GM12878 (cell line): ENCODE measurements at places on chromosomes 7 and 10. TPM values are rescaled to one million over a fixed set of nuclear protein-coding genes. Genes with fewer than 3 reads are reported as not detected.

Gene PCLO
- total RNA-seq: 0.03 TPM in 1 of 2 replicates, not detected in the other

Gene LRRC17
- 0.19 TPM in 1 of 2 replicates, not detected in the other for total RNA-seq

Gene CCL26
- not detected in 2 replicates for total RNA-seq

Gene FAM25C
- not detected in 2 replicates for total RNA-seq

Gene CPEB3
- total RNA-seq: 1.7 and 2.3 TPM in 2 replicates

Gene CDNF
- total RNA-seq: 0.43 and 1.0 TPM in 2 replicates

Gene CPA2
- 1.4 and 1.9 TPM in 2 replicates for total RNA-seq

Gene INSIG1
- total RNA-seq: 119 and 131 TPM in 2 replicates

Gene HNRNPF
- 372 and 373 TPM in 2 replicates for total RNA-seq

Gene LLCFC1
- total RNA-seq: not detected in 2 replicates

Gene HOXA5
- total RNA-seq: 0.13 TPM in 1 of 2 replicates, not detected in the other

Gene SMARCD3
- 0.51 and 1.4 TPM in 2 replicates for total RNA-seq

Gene ODAD2
- total RNA-seq: not detected in 2 replicates

Gene ZNF727
- not detected in 2 replicates for total RNA-seq

Gene PDE1C
- total RNA-seq: 2.0 and 2.3 TPM in 2 replicates

Gene AGR3
- total RNA-seq: not detected in 2 replicates

Gene MLXIPL
- 0.21 and 0.69 TPM in 2 replicates for total RNA-seq

Gene GIMAP7
- total RNA-seq: 3.4 and 3.9 TPM in 2 replicates

Gene CARD11
- total RNA-seq: 70.0 and 72.0 TPM in 2 replicates
